Right ventricle myocardium superior (tissue), 1 donor: ENCODE measurements at places on chromosomes 11 and 22. TPM values are rescaled to one million over a fixed set of nuclear protein-coding genes. Genes with fewer than 3 reads are reported as not detected.

The TOMT gene
- not detected for total RNA-seq

The TRIM49 gene
- total RNA-seq, result not detected

The NELL1 gene
- total RNA-seq, result not detected

The LDHAL6A gene
- total RNA-seq, result not detected

The SHANK2 gene
- 0.11 TPM for total RNA-seq

The CBLIF gene
- total RNA-seq, result not detected

The PLEKHB1 gene
- 13.7 TPM for total RNA-seq

The NXPE1 gene
- not detected for total RNA-seq

The RASGRP2 gene
- 38.4 TPM for total RNA-seq

The GLB1L2 gene
- total RNA-seq, result 0.30 TPM

The BDNF gene
- 4.0 TPM for total RNA-seq

The CDC42EP1 gene
- 15.4 TPM for total RNA-seq

The GPHA2 gene
- not detected for total RNA-seq

The OR8D1 gene
- total RNA-seq, result not detected

The OR4A16 gene
- not detected for total RNA-seq

The WNT11 gene
- 20.0 TPM for total RNA-seq

The LYVE1 gene
- total RNA-seq, result 77.2 TPM

The OR52I2 gene
- not detected for total RNA-seq

The HBG2 gene
- total RNA-seq, result not detected

The OR8D4 gene
- total RNA-seq, result not detected

The HTATIP2 gene
- 21.4 TPM for total RNA-seq

The HBB gene
- 121 TPM for total RNA-seq

The GAB2 gene
- total RNA-seq, result 14.9 TPM

The BIK gene
- total RNA-seq, result not detected

The PRG3 gene
- total RNA-seq, result not detected

The SLC43A1 gene
- total RNA-seq, result 5.4 TPM

The ANO9 gene
- 0.08 TPM for total RNA-seq

The ZBTB16 gene
- total RNA-seq, result 64.8 TPM

The VPREB3 gene
- 0.51 TPM for total RNA-seq
